Kidney epithelial cell (primary cell): ENCODE measurements at places on chromosomes 12 and 14. TPM values are rescaled to one million over a fixed set of nuclear protein-coding genes. Genes with fewer than 3 reads are reported as not detected.

The TPPP2 gene
- total RNA-seq: not detected in 2 replicates

The CCDC175 gene
- total RNA-seq: not detected in 2 replicates

The ACRBP gene
- total RNA-seq: 0.75 and 0.89 TPM in 2 replicates

The PLEKHH1 gene
- total RNA-seq: 9.4 and 11.5 TPM in 2 replicates

The DAO gene
- total RNA-seq: not detected in 2 replicates

The AMDHD1 gene
- 0.41 and 0.67 TPM in 2 replicates for total RNA-seq

The KRT5 gene
- not detected in 2 replicates for total RNA-seq

The EML5 gene
- total RNA-seq: 0.79 and 1.1 TPM in 2 replicates

- no peak for DNase-seq
These were observed 15.7 kb upstream of the PHETA1 start for GRCh38 chr12:111384596-111384995.

DNA sequence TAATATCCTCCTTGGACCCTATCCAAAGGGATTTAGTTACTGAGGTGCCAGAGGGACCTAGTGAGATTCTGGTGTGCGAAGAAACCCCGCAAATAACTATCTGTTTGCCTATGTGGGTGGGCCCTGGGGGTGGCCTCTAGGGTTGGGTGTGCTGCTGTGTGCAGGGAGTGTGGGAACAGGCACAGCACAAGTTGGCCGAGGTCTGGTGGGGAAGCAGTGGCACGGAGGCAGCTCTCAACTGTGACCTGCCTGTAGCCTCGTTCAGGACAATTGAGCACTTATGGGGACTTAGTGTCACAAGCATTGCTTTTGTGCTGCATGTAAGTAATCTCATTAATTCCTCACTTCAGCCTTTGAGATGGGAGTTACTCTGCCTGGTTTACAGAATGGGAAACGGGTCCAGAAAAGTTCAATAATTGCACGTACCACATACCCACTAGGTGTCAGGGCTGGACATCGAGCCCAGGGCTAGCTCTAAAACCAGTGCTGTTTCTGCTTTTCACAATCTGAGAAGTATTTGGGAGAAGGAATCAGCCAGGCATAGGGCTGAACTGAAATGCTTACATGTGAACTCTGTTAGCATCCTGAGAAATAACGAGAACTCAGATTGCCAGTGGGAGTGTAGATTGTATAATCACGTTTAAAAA lies 58.8 kb downstream of the TECPR2 start:
- no peak for DNase-seq

GRCh38 chr12:92539976-92540781 lies 162.6 kb upstream of the PLEKHG7 start:
- no peak for DNase-seq

- DNase-seq: no peak
These were observed 28.5 kb upstream of the NFYB start for GRCh38 chr12:104166465-104166864.

DNA sequence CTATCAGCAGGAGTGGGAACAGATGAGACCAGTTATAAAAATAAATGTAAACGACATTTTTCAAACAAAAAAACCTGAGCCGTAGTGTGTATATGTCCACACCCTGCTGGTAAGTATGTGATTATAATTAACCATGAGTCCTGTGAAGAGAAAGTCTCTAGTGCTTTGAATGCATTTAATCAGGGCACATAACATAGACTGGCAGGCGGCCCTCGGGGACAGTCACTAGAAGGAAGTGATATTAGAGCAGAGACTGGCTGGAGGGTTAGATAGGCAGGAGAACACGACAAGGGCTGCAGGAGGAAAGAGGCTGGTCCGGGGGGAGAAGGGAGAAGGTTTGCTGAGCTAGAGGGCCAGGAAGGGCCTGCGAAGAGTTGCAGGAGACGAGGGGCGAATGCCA lies 23.8 kb upstream of the ELK3 start:
- DNase-seq: no peak

GRCh38 chr12:108530161-108530560 lies 15.1 kb downstream of the FICD start:
- DNase-seq: no peak

DNA sequence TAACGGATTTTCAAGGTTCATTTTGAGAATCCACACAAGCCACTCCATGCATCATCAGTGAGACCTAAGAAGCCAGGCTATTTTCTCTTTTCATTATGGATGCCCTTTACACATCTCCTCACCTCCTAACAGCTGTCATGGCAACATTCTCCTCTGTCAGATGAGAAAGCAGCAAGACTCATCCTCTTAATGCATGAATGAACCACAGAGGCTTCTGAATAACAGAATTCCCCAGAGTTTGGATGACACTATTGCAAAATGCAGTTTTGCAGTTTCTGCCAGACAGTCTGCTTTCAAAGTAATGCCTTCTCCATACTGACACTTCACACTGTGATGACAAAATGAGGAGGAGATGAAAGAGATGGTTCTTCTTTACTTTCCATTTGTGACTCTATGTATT lies 286.7 kb upstream of the GRIP1 start:
- no peak for DNase-seq

GRCh38 chr14:23057757-23058653 lies 685 bp upstream of the CDH24 start:
- peak; percentile 38 for DNase-seq

- no peak for DNase-seq
These were observed 42.7 kb upstream of the NID2 start for GRCh38 chr14:52111583-52111982.

DNA sequence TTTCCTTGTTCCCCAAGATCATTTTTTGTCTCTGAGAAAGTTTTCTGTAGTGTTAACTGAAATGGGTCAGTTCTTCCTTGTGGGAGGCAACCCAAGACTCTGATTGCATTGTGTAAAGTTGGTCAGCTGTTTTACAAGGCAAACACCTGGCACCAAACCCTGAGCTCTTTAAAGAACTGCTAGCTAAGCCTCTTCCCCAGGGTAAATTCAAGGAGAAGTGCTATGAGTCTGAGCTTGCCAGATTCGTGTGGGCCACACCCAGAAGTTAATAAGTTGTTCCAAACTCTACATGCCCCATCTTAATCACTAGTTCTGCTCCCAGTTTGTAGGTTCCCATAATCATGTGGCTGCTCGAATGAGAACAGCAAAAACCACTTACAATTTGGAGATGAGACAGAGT lies 214.5 kb downstream of the BTG1 start:
- no peak for DNase-seq

GRCh38 chr14:28823245-28823644 lies 56.7 kb downstream of the FOXG1 start:
- no peak for DNase-seq

- DNase-seq: no peak
These were observed 86.6 kb downstream of the USP15 start for GRCh38 chr12:62346817-62347216.

DNA sequence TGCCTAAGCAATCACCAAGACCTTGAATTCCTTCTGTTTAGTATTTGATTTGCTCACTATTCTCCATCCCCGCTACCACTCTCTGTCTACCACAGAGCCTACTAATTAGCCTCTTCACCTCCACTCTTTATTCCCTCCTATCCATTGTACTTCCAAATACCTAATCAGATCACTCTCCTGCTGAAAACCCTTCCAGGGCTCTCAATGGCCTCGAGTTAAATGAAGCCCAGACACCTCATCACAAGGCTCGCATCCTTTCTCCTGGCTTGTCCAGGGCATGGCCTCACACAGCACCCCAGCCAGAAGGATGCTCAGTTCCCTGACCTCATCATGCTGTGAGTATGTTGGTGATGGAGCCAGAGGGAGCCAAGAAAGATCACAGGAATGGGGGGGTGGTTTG lies 71.4 kb upstream of the PRMT8 start:
- DNase-seq: no peak

GRCh38 chr14:83867566-83868225 lies 1662.2 kb upstream of the FLRT2 start:
- DNase-seq: no peak

DNA sequence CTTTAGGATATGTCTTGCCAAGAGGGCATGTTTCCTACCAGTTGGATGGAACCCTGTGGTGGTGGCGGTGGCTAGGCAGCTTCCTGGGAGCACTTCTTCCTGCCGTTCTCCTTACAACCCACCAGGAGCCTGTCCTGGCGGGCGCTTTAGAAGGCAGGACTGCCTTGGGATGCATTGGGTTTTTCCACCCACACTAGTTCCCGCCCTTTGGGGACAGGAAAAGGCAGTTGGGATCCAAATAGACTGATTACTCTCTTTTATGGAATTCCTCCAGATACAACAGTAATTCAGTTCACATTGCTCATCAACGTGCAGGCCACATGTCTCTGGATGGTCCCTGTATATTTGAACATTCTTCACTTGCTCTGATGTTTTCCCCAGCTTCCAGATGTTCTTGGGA lies 305.7 kb upstream of the SSTR1 start:
- DNase-seq: no peak

GRCh38 chr12:108806921-108807320 lies 50.5 kb downstream of the SSH1 start:
- no peak for DNase-seq

DNA sequence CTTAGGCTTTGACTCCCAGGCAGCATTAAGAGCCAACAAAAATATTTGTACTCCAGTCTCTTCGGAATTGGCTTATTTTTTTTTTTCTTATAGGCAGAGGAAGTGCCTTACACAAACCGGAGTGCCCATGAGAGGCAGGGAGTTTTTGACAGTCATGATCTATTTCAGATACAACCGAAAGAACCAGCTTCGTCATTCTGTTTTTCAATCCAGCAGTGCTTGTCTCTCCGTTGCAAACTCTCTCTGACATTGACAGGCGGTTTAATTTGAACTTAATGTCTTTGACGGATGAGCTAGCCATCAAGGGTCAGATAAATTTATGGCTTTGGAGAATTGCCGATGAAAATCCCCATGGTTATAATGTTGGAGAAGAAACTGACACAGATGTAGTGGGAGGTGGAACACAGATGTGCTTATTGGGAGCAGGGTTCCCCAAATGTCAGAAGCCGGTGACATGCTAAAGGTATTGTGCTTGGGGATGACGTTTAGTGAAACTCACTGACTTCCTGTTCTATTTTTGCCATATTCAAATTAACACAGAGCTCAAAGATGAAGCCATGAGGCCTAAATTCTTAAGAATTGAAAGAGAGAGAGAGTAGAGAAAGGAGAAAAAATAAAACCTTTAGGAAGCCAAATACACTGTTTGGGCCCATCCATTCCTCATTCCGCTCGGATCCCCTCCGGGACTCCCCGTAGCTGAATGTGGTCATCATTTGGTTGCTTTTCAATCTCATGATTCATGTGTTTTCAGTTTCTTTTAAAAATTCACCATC lies 59.7 kb downstream of the PLXNC1 start:
- no peak for DNase-seq

DNA sequence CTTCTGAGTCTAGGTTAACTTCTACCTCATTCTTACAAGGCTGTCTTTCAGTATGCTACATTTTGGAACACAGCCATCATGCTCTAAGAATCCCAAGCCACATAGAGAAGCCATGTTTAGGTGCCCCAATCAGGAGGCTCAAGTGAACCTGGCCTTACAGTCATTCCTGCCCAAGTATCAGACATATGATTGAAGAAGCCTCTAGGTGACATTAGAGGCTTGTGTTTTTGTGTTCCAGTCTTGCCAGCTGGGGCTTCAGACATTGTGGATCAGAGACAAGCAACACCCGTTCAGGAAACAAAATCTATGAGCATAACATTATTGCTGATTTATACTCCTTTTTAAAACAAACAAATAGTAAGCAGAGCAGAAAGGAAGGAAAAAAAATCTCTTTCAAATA lies 8.1 kb upstream of the SLC16A7 start:
- DNase-seq: no peak

DNA sequence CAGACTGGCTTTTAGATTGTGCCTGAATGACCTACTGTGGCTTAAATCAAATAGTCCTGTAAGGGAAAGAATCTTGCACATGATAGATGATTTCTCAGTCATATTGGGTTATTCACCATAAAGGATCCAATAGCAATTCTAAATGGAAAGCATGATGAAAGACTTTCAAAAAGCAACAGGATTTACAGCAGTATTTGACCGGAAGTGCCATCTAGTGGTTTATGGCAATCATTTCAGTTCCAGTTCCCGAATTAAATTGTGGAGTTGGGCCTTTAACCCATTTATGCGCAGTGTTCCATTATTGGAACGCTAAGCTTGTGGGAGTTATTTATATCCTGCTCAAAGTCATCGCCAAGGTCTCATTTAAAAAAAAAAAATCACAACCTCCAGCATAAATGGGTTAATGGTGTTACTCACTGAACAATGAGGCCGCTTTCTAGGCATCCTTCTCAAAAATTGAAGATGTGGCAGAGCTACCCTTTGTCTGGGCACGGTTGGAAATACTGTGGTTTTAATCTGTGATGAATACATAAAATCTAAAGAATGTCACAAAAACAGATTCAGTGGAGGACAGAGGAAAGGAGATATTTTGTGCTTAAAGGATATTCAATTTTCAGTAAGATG lies 60.8 kb upstream of the REP15 start:
- DNase-seq: no peak

DNA sequence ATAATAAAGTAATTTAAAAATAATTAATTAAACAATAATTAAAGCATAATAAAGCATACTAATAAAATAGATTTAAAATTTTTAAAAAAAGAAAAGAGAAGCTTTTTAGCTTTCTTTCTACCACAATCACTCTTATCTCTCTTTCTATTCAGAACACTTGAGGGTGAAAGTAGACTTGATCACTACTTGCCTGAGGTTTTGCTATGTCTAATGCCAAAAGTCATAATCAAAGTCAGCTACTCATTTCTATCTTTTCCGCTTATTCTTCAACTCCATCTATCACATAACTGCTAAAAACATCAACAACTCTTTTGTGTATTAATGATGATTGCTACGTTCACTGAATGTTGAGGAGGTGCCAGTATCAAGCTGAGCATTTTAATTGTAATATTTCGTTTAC lies 202.0 kb upstream of the KRR1 start:
- DNase-seq: no peak

DNA sequence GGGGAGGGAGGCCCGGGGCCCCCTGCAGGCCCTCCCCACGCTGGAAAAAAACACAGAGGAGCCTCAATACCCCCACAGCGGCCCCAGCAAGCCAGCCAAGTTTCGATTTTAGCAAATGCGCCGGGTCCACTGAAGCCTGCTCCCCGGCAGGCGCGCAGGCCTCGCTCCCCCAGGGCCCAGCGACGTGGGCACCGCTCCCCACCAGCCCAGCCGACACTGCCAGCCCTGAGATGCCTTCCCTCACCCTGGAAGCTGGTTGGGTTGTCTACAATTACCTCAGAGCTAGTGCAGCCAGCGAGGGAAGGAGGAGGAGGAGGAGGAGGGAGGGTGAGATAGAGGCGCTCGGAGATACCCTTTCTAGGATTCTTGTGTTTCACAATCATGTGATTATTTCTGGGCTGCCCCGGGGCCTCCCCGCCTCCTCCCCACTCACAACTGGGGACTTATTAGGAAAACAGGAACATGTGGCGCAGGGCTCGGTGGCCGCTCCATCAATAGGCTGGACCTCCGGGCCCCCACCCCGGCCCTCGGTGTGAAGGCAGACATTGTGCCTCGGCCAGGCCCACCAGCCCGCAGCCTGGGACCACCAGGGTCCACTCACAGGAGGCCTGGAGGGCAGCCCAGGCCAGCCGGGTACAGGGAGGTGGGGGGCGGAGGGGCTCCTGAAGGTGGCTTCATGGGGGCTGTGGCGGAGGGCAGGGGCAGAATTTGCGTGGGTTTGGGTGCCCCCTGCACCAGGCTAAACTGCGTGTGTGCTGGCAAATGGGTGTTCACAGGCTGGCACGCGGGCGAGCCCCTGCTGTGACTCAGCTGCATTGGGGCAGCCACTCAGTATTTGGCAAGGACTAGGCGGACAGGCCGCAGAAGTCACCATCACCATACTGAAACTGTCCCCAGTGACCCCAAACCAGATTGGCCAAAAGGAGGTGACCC lies 109.9 kb downstream of the NCOR2 start:
- DNase-seq: no peak
